ENCODE measurements at places on chromosomes 13 and 19.

DNA sequence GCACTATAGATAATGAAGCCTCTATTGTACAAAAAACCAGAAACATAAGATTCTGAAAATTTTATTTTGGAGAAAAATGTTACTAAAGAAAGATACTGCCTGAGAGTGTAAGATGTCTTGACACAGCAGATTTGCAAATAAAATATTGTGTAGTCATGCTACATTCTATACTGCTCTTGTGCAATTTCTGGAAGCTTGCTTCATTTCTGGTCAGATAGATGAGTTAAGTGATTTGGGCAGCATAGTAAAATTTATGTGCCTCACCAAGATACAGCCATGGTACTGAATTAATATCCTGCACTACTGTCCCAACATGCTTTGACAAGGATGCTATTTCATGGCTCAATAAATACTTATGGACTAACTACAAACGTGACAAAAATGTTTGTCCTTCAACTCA is 55.1 kb upstream of the STARD13 start:
- peak; percentile 70 for DNase-seq

DNA sequence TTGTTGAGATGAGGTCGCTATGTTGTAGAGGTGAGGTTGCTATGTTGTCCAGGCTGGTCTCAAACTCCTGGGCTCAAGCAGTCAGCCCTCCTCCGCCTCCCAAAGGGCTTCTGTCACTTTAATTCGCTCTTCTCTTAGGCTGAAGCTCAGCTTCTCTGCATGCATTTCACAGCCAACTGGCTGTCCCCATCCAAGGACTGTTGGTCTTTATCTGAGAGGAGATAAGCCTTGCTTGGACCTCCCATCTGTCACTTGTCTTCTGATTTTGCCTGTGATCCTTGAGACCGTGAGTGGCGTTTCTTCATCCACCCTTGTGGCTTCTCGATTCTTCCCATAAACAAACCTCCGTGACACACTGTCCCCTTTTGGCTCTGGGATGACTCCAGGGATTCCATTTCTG is 24.4 kb downstream of the CERS1 start:
- no peak for DNase-seq

GRCh38 chr13:80604098-80604497 is 263.2 kb upstream of the SPRY2 start:
- DNase-seq: no peak

GRCh38 chr13:31221057-31221456 is 21.3 kb downstream of the B3GLCT start:
- DNase-seq: no peak

GRCh38 chr13:51879133-51879532 is 17.4 kb downstream of the CCDC70 start:
- DNase-seq: no peak

DNA sequence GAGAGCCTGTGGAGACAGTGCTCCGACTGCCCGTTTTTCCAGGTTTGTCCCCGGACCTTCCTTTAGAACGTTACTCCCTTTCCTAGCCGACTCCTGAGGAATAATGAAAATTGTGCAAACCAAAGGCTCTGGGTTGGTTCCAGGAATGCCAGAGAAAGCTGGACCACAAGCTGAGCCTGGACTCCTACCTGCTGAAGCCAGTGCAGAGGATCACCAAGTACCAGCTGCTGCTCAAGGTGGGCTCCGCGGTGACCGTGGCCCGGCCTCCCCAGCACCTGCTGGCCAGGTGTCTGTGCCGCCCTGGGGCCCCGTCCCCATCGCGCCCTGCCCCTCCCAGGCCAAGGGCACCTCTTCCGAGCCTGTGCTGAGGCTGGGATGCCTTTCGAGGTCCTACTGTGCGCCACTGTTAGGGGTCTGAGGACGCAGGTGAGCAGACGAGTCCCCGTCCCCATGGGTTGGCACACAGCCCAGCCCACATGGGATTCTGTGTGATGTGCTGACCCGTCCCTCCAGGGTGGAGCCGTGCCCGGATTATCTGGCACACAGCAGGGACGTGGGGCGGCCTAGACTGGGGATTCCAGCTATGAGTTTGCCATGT is 20.5 kb upstream of the F7 start:
- DNase-seq: no peak

All from suppressor macrophage (primary cell).